IPS DF 6.9 (cell line): ENCODE measurements at places on chromosomes 12 and 14.
A peak's percentile ranks its signal among the peaks of the same experiment; 100 is the strongest.

- no peak for DNase-seq
These were observed 267.1 kb upstream of the FOXN3 start for GRCh38 chr14:89684139-89684538.

GRCh38 chr14:104972301-104973134 is 5.7 kb downstream of the AHNAK2 start:
- DNase-seq: no peak

DNA sequence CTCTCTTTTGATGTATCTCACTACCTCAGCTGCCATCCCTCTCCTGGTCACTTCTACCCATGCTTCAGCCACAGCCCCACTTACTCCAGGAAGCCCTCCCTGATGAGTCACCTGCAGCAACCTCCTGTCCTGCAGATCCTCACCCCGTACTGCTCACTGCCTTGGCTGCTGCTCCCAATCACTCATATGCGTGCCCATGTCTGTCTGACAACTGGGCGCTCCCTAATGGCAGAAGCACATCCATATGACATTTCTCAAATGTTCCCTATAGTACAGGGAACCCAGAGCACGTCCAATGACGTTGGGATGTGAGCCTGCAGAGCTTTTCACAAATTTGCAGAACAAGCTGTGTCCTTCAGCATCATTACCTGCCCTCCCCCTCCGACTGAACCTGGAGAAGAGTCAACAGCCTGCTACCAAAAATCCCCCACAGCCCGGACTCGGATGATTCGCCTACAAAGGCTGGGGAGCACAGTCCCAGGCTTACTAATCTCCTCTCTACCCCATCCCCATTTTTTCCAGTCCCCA is 90.0 kb downstream of the SINHCAF start:
- DNase-seq: no peak

DNA sequence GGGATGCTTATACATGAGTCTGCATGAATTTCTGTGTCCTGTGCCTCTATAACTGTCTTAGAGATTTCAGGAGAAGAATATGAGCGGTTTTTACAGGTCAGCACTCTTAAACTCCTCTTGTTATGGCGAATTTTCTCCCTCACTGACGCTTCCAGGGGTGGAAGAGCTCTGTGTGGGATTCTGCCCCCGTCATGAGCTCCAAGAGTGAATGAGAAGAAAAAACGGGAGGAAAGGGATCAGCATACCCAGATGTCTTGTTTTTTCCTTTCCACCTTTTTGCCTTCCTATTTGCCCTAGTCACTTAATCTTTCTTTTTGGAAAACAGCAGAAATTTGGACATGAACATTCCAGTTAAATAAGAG is 651 bp downstream of the PFKM start:
- DNase-seq: no peak

GRCh38 chr12:7666595-7666994 is 887 bp upstream of the APOBEC1 start:
- DNase-seq: no peak

GRCh38 chr12:79295572-79295971 is 395.2 kb downstream of the PAWR start:
- DNase-seq: no peak

DNA sequence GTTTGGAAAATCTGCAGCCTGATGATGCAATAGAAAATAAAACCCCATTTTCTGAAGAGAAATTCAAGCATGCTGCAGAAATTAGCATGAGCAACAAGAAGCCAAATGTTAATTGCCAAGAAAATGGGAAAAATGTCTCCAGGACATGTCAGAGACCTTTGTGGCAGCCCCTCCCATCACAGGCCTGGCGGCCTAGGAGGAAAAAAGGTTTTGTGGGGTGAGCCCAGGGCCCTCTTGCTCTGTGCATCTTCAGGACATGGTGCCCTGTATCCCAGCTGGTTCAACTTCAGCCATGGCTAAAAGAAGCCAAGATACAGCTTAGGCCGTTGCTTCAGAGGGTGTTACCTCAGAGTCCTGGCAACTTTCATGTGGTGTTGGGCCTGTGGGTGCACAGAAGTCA is 775.5 kb upstream of the SEL1L start:
- no peak for DNase-seq

- no peak for DNase-seq
These were observed 38.4 kb upstream of the CPM start for GRCh38 chr12:68971404-68971803.

DNA sequence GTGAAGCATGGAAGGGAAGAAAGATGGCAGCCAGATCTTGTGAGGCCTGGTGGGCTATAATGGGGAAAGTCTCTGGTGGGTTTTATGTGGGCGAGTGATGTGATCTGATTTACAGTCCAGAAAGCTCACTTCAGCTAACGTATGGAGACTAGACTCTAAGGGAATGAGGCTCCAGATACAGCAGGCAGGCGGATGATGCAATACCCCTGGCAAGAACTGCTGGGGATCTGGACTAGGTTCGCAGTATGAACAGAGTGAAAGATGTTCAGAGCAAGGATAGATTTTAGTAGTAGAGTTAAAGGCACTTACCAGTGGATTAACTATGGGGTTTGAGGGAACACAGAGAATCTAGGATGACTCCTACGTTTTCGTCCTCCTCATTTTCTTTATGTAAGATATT is 253.1 kb downstream of the ANO2 start:
- no peak for DNase-seq

DNA sequence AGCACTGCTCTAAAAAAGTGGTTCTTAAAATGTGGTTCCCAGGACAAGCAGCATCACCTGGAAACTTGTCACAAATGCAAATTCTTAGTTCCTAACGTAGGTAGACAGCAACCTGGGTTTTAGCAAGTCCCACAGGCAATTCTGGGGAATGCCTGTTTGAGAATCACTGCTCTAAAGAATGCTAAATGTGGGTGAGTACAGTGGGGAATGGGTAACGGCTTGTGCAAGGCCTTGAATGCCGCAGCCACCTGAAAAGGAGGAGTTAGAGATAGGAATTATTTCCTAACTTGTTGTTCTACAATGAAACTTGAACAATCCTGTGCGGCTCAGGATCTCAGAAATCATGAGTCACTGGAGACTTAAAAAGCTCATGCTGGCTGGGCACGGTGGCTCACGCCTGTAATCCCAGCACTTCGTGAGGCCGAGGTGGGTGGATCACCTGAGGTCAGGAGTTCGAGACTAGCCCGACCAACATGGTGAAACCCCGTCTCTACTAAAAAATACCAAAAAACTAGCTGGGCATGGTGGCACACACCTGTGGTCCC is 34.9 kb downstream of the GNS start:
- DNase-seq: no peak

DNA sequence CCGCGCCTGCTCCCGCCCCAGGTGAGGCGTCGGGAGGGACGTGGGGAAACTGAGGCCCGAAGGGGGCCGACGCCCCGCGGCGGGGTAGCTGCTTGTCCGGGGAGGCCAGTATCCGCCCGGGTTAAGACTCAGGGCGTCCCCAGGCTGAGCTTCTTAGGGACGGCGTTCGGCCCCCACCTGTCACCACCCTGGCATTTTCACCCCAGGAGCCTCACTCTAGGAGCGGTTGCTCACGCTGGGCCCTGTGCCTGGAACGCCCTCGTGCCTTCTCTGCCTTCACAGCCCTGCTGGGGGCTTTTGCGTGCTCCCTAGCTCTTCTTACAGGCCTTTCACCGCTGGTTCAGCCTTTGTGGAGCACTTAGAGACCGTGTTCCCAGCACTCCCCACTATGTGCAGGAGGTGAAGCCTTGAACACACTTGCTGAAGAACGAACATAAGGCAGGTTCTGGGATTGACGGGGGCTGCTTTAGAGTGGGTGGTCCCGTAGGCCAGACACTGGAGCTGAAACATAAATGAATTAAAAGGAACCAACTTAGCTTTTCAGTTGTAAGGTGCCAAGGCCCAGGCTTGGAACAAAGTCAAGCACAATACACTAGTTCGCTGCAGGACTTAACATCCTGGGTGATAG is 601 bp downstream of the ZNF839 start:
- no peak for DNase-seq

- DNase-seq: peak; percentile 84
These were observed 4.4 kb downstream of the CACNA1C start for GRCh38 chr12:2057041-2057794.

DNA sequence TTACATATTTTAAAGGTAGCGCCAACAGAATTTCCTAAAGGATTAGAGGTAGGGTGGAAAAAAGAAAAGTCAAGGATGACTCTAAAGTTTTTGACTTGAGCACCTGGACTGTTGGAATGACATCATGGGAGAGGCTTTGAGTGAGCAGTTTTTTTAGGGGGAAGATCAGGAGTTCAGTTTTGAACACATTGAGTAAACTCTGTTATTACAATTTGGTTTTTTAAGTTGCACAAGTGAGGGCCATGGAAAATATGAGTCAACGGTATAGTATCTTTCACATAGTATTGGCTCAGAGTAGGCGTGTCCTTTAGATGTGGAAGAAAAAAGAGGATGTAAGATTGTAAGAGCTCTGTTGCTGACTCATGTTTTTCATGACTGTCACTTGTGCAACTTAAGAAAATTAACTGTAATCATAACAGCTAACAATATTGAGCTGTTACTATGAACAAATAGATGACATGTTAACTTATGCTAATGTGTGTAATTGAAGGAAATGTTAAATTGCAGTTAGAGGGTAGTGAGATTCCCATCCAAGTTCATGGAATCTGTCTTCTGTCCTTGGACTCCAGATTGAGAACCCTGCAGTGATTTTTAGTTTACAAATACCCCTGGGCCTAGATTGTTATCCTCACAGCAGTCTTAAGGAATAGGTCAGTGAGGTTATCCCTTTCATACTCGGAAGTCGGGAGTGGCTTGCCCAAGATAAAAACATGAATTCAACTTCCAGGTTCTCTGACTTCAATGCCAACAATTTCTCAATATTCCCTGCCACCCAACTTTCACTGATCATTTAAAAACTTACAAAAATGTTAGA is 48.2 kb upstream of the ATP2B1 start:
- no peak for DNase-seq

- no peak for DNase-seq
These were observed 51.6 kb upstream of the DLK1 start for GRCh38 chr14:100674897-100675619.

GRCh38 chr12:56657416-56658379 is 11.9 kb upstream of the ATP5F1B start:
- DNase-seq: no peak

GRCh38 chr12:126706300-126706699 is 1560.7 kb upstream of the TMEM132C start:
- no peak for DNase-seq

DNA sequence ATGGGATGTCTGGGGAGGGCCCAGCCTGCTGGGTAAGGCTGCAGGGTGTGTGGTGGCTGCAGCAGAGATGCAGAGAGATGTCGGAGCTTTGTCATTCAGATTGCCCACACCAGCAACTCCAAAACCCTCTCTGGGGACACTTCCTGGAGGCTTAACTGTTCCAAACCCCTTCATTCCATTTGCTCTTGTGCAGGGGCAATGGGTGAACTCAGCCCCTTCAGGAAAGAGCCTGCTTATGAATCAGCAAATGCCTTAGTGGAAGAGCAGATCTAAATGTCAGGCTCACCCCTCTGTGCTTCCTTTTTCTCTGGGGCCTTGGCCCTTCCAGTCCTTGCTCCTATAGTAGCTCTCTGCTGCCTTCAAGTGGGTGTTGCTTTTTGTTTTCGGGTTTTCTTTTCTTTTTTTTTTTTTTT is 36.7 kb upstream of the GPATCH2L start:
- DNase-seq: no peak

GRCh38 chr14:102965971-102966655 is 43.6 kb downstream of the AMN start:
- DNase-seq: no peak

DNA sequence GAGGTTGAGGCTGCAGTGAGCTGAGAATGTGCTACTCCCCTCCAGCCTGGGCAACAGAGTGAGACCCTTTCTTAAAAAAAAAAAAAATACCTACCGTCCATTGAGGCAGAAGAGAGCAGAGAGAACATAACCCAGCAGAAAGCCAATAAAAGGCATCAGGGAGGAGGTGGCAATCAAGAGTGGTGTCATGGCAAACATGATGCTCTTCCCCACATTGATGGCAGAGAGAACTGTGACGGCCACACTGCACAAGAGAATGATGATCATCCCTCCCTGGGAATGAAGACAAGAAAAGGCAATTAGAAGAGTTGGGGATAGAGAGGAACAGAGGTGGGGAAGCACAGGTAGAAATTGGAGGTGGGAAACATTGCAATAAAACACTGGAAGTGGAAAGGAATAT is 12.1 kb downstream of the SRSF5 start:
- DNase-seq: no peak

DNA sequence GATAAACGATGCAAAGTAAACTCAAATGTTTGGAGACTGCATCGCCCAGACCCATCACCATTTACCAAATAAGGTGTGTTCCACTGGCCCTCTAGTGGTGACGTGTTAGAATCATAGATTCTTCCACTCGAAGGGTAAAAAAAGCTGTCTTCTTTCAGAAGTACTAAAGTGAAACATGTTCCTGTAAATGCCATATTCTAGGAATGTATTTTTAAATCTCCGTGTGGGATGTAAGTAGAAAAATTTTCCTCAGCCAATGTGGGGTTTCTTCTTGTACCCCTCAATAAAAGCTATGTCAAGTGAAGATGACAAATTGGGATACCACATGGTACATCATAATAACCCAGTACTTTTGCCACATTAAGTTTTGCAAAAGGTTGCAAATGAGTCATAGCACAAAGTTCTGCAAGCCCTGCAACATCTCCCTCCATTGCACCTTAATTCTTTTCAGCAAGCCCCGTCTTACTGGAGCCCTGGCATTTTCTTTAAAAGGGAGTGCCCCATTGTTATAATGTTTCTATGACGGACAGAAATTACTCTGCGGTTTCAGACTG is 100.8 kb downstream of the CCER1 start:
- peak; percentile 16 for DNase-seq
